ENCODE measurements at places on chromosomes 4 and X.

- DNase-seq, result no peak
Measured at GRCh38 chr4:15149839-15150592, 147.7 kb downstream of the CPEB2 start.

DNA sequence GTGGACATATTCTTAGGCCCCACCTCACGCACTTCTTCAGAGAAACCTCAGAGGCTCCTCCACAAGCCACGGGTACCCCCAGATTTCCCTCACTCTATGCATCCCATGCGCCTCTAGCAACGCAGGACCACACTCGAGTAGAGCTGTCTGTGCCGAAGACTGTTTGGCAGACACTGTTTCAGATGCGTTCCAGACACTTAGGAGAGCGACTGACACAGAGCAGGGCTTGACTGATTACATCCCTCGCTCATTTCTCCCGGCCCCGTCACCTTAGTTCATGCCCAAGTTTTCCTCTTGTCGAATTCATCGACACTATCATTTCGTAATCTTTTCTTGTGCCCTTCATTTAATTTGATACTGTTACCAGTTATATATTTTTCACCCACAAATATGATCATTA is 15.0 kb downstream of the SORBS2 start:
- no peak for DNase-seq

GRCh38 chr4:111404673-111405072 is 740.6 kb upstream of the FAM241A start:
- DNase-seq, result no peak

GRCh38 chr4:163493643-163494359 is 689 bp upstream of the TMA16 start:
- DNase-seq, result no peak

- no peak for DNase-seq
Measured at GRCh38 chr4:108227923-108228322, 59.2 kb upstream of the LEF1 start.

- DNase-seq, result no peak
Measured at GRCh38 chrX:4909348-4909747, 1195.9 kb upstream of the PRKX start.

DNA sequence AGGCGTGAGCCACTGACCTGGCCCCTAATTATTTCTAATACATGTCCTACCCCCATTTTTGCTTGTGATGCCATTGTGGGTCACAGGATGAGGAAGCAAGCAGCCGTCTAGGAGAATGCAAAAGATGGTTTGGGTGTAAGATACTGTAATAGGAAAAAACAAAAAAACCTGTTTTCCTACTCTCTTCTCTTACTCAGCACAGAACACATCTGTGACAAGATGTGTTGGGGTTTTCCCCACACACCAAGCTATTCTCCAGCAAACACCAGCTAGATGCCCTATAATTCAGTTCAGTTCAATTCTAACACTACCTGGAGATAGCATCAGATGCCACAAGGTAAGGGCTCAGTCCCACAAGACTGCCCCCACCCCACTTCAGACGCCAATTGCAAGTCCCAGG is 15.3 kb upstream of the HPRT1 start:
- no peak for DNase-seq

DNA sequence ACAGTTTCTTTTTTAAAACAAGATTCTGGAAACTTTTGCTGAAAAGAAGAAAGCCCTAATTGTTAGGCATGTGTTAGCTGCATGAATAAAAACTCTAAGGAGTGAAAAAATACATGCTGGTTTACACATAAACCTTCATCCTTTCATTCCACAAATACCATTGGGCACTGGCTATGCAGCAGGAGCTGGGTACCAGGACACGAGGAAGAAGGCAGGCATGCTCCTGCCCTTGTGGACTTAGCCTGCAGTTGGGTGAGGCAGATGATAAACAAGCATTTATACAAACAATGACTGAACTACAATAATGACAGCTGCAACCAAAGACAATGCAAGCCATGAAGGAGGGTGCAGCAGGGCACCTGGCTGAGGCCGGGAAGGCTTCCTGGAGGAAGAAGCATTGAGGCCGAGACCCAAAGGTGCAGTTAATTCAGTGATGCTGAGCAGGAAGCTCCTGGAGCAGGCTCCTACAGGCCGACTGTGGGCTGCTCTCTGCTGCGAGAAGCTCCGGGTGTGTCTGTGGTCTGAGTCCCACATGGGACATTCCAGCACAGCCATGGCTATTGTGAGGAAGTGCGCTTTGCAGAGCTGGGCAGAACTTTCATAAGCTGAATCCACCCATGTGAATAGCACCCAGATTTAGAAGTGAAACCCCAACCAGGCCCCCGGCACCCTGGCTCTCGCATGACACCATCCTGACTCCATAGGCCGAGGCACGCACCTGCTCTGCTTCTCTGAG is 44.0 kb upstream of the MXD4 start:
- no peak for DNase-seq

GRCh38 chr4:85707611-85708010 is 232.7 kb downstream of the ARHGAP24 start:
- DNase-seq, result no peak

Data from activated T-helper 1 cell treated with anti-CD3 and anti-CD28 coated beads, Interleukin-2, amount 50 U/mL, for 16 hours (primary cell).